ENCODE measurements at places on chromosomes 11 and 22. TPM values are rescaled to one million over a fixed set of nuclear protein-coding genes. Genes with fewer than 3 reads are reported as not detected.

The PRR33 gene
- not detected for total RNA-seq

The HEPN1 gene
- not detected for total RNA-seq

The RTN4R gene
- total RNA-seq = 18.6 TPM

The TREH gene
- total RNA-seq = not detected

The DBX1 gene
- total RNA-seq = not detected

The PPFIBP2 gene
- total RNA-seq = 1.6 TPM

- DNase-seq = no peak
Measured at GRCh38 chr11:121223161-121223560, 69.4 kb upstream of the SC5D start.

DNA sequence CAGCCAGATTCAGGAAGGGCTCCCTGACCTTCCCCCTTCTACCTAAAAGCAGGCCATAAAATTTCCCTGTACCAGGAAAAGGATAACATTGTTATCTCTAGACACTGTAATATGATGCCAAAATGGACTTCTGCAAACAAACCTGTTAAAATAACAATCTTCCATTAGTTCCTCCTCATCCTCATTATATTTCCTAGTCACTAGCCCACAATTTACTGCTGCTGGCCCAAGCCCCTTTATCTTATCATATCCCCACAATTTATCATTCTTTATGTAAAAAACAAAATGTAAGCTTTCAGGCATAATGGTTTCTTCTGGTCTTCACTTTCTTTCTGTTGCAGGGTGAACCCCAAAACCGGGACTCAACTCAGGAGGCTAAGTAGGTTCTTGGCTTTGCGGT is 1132.1 kb upstream of the CNTN5 start:
- DNase-seq = no peak

DNA sequence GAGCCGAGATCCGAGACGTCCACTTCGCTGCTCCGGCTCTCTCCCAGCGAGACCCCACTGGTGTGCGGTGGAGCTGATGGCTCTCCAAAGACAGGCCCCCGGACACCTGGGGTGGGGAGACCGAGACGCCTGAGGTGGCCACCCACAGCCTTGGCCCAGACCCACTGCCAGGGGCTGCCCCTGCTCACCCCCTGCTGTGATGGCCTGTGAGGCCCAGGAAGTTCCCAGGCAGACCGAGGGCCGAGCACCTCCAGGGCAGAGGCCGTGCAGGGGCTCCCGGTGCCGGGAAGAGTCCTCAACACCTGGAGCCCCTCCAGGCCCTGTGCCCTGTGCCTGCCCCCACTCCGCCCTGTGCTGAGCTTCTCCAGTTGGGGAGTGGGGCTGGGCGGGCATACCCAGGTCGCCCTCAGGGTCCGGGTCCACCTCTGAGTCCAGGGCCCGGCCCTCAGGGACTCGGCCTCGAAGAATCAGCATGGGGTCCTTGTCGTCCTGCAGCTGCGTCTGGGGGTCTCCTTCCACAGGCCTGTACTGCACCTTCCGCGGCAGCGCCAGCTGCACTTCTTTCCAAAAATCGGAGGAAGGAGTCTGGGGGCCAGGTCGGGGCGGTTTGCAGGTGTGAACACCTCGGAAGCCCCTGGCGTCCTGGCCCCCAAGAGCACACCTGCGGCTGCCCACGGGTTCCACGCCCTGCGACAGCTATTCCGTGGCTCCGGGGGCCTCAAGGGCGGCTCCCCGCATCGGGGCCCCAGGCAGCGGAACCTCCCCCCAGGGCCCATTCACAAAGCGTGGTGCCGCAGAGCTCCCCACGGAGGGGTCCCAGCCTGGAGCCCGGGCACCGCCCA is 8.6 kb downstream of the SIGIRR start:
- no peak for DNase-seq

DNA sequence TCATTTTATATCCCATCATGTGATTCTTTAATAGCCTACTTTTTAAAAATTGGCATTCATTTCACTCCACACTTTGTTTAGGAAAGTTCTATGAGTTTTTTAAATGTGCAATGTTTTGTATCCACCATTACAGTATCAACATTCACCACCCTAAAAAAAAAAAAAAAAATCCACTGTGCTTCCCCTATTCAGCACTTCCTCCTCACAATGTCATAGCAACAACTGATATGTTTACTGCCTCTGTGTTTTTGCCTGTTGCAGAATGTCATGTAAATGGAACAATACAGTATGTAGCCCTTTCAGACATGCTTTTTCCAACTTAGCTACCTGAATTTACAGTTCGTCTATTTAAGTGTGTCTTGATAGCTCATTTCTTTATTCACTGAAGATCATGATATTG is 754.2 kb downstream of the FAM181B start:
- DNase-seq = no peak

GRCh38 chr11:27291954-27292636 is 70.9 kb downstream of the CCDC34 start:
- no peak for DNase-seq

GRCh38 chr22:44753189-44754042 is 1.0 kb downstream of the ARHGAP8 start:
- DNase-seq = no peak

DNA sequence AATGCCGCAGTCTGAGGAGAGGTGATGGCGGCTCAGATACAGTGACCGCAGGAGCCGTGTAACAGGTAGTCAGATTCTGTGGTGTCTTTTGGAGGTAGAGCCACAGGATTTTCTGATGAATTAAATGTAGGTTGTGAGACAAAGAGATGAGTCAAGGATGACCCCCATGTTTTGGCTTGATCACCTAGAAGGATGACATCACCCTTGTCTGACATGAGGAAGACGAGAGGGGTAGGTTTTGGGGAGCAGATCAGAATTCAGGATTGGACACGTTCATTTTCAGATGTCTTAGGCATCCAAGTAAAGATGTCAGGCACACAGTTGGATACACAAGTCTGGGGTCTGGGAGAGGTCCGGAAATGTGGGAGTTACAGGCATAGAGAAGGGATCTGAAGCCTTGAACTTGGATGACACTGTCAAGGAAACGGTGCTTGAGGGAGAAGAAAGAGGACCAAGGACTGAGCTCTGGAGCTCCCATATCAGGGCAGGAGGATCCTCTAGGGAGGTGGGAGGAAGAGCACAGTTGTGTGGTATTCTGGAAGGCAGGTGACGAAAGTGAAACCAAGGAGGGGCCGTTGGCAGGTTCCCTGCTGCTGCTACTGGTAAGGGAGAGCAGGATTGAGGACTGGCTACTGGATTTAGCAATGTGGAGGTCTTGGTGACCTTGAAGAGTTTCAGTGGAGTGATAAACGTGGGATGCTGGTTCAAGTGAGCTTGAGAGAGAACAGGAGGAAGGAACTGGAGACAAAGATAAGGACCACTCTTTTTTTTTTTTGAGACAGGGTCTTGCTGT is 12.6 kb upstream of the GDPD5 start:
- no peak for DNase-seq

- no peak for DNase-seq
Measured at GRCh38 chr11:68480852-68481510, 20.4 kb downstream of the PPP6R3 start.

DNA sequence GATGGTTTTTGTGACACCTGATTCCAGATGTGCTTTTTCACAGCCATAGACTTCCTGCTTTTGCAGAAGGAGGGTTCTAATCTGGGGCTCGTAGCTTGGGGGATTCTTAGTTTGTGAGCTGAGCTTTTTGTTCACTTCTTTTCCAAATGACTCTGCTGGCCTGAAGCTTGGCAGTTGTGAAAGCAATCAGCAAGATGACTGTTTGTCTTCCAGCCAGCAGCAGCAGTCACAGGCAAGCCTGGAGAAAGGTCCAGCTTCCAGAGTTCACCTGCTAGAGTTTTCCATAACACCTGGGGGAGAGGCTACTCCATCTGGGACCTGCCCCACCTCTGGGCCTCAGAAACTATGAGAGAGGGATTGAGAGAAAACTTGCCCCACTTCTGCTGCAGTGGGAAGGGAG is 4.1 kb downstream of the MARK2 start:
- DNase-seq = no peak

- DNase-seq = no peak
Measured at GRCh38 chr22:24421428-24421931, 5.9 kb upstream of the ADORA2A start.

GRCh38 chr11:44505581-44506054 is 59.8 kb upstream of the CD82 start:
- DNase-seq = no peak

GRCh38 chr11:102560555-102561011 is 30.0 kb upstream of the MMP7 start:
- DNase-seq = no peak

DNA sequence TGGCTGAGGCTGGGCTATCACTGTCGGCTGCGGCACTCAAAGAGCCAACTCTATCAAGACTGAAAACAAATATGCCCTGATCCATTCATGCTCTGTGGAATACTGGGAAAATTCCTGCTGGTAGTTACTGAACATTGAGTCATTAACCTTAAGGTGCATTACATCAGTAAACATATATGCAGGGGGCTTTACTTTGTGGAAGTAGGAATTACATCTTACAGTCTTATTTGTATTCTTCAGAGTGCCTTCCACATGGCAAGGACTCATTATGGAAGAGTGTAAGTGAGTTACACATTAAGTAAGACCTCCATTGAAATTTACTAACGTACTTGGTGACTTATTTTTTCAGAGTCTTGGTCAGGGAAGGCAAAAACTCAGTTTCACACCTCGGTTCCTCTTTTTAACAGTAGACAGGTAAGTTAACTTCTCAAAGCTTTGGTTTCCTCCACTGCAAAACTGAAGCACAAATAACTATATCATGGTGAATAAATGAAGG is 4.5 kb downstream of the OR5B21 start:
- DNase-seq = no peak

- DNase-seq = no peak
Measured at GRCh38 chr22:46551996-46552395, 14.6 kb upstream of the CELSR1 start.

DNA sequence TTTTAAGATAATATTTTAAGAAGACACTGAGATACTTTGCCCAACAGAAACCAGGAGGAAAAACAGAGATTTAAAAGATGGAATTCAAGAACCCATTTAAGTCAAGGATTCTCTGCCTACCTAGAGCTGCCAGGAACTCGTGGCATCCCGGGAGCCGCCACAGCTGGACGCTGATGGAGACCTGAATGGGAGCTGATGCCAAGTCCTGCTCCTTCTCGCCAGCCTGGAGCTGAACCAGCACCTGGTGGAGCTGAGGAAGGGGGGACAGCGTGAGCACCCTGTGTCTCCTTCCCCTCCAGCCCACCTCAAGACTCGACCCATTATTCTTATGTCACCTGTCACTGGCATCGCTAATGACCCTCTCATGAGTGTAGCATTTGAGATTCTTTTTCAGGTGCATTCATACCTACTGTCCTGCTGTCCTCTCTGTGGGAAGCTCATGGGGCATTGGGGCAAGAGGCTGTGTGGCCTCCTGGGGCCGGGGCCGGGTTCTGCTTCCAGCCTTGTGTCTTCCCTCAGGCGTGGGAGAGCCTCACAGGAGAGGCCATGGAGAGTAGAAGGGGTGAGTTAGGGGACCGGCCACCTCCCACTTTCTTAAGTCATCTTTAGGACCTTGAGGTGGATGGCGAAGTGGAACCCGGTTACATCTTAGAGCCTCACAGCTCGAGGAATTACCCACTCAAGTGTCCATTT is 70.8 kb upstream of the PITPNB start:
- DNase-seq = no peak

GRCh38 chr11:134564472-134565200 is 152.6 kb upstream of the B3GAT1 start:
- DNase-seq = no peak

DNA sequence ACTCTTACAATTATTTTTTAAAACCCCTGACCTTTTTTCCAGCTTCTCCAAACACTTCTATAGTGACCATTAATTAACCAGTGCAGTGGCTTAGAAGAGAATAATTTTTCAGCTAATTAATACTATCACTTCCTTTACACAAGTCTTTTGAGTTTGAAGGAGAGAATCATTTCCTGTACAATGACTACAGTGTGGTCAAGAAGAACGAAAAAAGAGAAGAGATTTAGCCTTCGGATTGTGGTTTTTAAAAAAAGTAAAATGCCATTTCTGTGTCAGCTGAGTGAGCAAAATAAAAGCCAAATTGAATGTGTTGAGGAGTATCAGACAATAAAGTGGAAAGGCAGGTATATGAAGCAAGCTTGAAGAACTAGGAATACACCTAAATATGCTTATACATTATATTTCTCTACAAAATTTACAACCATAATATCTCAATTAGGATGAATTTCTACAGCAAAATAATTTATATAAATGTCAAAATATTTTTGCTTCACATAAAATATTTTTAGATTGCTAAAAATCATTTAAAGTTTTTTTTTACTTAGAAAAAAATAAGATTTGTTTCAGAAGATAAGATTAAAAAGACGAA is 1155.2 kb upstream of the CNTN5 start:
- DNase-seq = no peak

DNA sequence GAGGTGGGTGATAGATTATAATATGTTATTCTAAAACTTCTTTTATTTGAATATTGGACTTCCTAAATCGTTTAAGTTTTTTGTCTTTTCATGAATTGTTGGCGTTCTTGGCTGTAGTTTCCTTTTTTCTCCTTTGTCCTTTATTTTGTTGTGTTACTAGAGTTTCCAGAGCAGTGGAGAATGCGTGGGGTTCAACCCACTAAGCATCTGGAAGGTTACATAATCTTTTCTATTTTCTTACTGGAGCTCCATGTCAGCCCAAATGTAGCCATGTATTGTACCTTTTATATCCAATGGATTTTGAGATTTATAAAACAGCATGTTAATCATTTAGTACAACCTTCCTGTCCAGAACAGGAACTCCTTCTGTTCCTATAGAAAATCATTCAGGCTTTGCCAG is 63.2 kb downstream of the PPP6R3 start:
- DNase-seq = no peak

- no peak for DNase-seq
Measured at GRCh38 chr11:44870615-44871176, 80.0 kb downstream of the TP53I11 start.

DNA sequence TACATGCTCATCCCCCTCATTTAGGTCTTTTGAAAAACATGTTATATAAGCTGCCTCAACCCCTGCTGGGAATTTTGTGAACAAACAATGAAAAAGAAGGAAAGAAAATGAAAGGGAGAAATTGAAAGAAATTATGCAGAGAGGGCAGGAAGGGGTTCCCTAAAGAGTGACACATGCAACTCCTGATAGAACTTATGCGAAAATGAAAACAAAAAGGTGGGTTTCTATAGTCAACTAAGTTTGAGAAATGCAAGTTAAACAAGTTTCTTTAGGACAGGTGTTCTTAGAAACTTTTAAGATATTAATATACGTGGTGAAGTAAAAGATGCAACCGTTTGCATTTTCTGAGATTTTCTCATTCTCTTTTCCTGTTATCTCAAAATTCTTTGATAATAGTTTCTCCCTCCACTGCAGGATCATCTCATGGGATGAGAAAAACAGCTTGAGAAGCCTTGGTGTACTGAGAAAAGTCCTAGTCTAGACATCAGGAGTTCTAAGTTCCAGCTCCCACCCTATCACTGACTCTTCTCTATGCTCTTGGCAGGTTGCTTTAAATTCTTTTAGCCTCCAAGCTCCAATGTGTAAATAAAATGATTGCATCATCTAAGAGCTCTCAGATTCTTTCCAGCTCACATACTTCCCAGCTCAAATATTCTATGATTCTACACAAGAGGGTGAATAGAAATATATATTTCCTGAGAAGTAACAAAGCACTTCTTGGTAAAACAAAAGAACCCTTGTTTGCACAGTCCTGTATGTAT is 109.2 kb downstream of the FAM76B start:
- DNase-seq = no peak

- DNase-seq = no peak
Measured at GRCh38 chr11:46450846-46451477, 59.4 kb upstream of the CHRM4 start.
